ENCODE measurements at places on chromosomes 6 and 20.
A peak's percentile ranks its signal among the peaks of the same experiment; 100 is the strongest.

- DNase-seq, result peak; percentile 50
Observed at GRCh38 chr6:48087448-48087847, 23.5 kb downstream of the PTCHD4 start.

DNA sequence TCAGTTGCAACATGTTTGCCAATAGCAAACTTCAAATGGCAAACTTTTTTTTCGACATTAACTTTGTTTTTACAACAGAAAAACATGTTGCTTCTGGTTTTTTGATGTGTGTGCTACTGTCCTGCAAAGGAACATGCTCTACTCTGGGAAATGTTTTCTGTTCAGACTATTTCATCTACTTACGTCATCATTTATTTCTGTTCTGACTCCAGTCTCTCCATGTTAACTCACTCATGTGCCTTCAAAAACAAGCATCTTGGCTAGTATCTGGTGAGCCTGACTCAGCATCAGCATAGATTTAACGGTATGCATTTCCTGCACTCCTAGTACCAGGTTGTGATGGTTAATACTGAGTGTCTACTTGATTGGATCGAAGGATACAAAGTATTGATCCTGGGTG lies 36.1 kb upstream of the MAP7 start:
- no peak for DNase-seq

- DNase-seq, result peak; percentile 94
Observed at GRCh38 chr20:37990571-37991151, 42.6 kb downstream of the TTI1 start.

DNA sequence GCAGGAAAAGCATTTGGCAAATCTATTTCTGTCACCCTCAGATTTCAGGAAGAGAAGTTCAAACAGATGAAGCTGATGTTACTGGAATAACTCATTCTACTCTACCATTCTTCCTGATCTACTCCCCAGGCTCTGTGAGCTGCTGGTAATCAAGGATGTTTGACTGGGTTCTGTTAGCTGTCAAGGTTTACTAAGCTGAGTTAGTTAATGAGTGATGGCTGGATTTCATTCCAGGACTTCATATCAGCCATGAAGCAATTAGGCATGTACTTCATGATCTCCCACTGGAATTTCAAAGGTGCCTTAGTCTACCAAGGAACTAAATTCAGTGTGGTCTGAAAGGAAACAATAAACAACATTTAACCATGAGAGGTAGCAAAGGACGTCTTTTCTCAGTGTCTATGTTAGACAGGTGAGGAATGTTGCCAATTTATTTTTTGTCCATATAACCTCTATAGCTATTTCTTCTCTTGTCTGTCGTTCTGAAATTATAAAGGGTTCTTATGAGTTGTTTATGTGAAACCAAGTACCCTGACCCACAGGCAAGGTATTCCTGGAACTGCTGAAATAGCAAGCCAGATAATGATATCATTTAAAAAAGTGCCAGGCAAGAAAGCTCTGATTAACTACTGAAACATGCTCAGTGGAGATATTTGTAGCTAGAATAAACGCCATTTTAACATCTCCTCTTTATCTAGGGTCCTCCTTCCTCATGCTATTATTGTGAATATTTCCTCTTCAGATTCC lies 112.9 kb downstream of the BACH2 start:
- no peak for DNase-seq

DNA sequence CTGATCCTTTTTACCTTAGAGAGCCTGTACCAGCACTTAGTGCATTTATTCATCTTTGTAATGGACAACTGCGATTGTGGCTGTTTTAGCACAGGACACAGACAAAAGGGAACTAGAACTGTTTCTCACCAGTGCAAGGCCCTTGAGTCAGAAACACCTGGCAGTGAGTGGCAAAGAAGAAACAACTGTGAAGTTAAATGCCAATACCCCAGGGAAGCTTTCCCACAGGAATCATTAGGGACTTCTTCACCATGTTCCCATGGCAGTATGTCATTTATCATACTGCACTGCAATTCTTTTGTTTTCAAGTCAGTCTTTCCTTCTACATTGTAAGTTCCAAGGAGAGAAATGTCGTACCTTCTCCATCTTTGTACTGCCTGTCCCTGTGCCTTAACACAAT lies 28.6 kb upstream of the CDYL start:
- DNase-seq, result no peak

GRCh38 chr6:3268680-3269079 lies 9.9 kb downstream of the PSMG4 start:
- no peak for DNase-seq

- DNase-seq, result peak; percentile 93
Observed at GRCh38 chr6:142323377-142323776, 21.6 kb downstream of the ADGRG6 start.

DNA sequence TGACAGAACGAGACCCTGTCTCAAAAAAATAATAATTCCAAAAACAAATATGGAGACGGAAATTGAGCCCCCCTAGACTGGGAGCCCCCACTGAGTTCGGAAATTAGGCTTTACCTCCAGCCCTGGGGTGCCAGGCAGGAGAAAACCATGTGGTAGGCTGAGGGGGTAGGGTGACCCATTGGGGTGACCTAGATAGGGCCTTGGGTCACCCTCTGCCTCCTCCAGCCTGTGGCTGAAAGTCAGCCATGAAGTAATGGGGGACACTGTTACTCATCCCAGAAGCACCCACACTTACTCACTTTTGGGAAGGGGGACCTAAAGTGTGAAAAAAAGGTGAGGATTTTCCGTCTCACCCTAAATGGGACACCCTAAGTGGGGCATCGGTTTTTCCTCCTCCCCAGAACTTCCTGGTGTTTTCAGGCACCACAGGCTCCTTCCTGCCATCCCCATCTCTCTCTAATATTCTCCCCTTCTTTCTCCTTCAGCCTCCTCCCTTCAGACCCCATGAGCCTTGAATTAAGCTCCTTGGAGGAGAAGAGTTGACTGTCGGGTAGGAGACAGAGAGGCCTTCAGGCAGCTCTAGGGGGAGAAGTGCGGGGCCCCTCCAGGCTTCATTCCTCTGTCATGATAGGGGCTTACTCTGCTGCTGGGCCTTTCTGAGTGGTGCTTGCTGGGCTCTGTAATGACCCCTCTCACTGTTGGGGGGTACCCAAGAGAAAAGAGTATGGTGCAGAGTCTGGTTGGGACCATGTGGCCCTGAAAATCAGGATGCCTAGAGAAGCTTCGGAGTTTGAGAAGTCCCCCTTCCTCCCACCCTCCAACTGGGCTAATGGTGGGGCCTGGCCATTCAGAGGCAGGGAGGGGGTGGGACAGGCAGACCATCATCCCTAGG lies 2.4 kb downstream of the LTB start:
- no peak for DNase-seq

DNA sequence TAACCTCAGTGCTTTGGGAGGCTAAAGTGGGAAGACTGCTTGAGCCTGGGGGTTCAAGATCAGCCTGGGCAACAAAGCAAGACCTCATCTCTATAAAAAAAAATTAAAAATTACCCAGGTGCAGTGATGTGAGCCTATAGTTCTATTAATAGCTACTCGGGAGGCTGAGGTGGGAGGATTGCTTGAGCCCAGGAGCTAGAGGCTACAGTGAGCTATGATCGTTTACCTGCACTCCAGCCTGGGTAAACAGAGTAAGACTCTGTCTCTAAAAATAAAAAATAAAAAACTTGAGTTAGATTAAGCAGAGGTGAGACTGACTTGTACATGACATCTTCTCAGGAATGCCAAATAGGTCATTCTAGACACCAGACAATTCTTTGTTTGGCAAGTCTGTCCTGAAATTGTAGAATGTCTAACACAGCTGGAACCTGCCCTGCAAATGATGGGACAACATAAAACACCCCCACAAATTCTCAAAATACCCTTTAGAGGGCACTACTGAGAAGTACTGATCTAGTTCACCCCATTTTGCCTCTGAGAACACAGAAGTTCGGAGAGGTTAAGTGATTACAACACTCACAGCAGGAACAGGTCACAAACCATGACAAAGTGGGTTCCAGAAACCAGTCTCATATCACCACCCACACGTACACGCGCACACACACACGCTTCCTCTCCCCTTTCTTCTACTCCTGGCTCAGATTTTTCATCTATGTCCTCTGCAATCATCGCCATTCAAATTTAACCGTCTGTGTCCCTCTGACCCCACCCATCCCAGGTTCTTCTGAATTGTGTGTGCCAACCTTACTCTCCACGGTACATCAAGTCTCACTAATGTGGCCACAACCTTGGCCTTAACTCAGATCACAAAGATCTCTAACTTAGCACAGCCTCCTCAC lies 38.3 kb downstream of the ARHGAP18 start:
- DNase-seq, result no peak

DNA sequence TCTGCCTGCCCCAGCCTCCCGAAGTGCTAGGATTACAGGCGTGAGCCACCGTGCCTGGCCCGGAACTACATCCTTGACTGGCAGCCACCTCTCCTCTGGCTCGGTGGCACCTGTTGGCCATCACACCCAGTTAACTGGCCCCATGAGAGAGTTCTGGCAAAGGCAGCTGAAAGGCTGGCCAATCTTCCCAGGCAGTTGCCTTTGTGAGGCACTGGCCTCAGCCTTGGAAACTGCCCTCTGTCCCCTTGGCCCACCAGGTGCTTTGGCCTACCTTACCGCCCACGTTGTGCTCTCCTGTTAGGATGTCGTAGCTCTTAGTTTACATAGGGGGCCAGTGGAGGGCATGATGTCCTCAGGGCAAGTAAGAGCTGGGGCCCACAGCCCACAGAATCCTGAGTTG lies 9.6 kb upstream of the MANBAL start:
- DNase-seq, result no peak

DNA sequence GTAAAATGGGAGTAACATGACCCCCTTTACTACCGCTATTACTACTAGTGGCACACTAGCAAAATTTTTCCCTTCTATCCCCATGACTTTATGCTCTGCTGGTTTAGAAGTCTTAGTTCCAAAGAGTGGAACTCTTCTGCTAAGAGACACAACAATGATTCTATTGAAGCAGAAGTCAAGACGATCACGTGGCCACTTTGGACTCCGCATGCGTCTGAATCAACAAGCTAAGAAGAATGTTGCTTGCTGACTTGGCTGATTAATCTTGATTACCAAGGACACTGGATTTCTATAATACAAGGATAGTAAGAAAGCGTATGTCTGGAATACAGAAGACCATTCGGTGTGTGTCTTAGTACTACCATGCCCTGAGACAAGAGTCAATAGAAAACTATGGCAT lies 244.7 kb upstream of the BTBD3 start:
- DNase-seq, result no peak

- DNase-seq, result no peak
Observed at GRCh38 chr6:90414352-90414751, 117.7 kb upstream of the BACH2 start.

- DNase-seq, result no peak
Observed at GRCh38 chr6:137497721-137498463, 3.7 kb upstream of the OLIG3 start.

DNA sequence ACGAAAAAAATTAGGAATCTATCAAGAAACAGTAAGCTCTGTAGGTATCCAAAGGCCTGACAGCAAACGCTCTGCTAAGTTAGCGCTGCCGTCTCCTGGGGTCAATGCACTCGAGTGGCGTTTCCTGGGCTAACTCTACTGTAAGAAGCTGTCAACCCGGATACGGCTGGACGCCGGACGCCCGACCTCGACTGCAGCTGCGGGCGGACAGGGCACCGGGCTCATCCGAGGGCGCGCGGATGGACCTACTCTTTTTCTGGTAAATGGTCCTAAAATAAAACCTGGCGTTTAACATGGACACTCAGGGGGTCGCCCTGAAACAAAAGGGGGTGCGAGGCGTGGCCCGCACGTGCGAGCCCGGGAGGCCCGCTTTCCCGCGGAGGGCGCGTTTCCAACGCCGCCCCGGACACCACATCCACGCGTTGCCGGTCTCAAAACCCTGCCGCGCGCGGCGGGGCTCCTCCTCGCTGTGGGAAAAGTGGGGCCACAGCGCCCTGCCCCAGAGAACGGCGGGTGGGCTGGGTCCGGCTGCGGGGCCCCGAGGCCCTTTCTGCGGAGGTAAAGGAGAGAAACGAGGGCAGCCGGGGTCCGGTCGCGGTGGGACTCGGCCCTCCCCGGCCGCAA lies 537 bp downstream of the TCP1 start:
- peak; percentile 41 for DNase-seq

DNA sequence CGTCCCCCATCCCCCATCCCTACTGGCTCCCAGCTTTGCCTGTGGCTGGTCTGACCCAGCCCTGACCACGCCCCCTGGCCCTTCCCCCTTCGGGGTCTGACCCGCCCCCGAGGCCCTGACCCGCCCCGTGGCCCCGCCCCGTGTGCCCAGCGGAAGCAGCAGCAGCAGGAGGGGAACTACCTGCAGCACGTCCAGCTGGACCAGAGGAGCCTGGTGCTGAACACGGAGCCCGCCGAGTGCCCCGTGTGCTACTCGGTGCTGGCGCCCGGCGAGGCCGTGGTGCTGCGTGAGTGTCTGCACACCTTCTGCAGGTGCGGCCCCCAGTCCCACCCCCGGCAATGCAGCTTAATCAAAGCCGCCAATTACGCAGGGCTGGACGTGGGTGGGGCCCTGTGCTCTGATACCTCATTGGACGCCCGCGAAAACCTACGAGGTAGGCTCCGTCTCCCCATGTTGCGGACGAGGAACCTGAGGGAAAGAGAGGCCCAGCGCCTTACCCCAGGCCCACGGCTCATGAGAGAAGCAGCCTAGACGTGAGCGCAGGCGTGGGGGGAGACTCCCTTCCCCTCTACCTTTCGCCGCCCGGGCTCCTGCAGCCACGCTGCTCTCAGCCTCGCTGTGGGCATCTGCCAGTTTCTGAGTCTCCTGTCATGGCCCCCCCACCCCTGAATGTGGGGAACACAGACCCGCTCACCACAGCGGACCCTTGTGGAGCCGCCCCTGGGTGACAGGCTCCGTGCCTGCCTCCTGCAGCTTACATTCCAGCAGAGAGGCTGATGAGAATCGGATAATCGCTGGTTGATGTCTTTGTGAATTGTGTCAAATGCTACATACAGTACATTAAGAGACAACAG lies 12.8 kb downstream of the RBCK1 start:
- peak; percentile 83 for DNase-seq

GRCh38 chr20:23227976-23228375 lies 122.6 kb upstream of the NXT1 start:
- DNase-seq, result peak; percentile 73

GRCh38 chr6:54111341-54112045 lies at the start of gene MLIP:
MLIP (plus strand) TSS chr6:54111443; CDS start chr6:54111480, 37 bp downstream.
- DNase-seq, result no peak

DNA sequence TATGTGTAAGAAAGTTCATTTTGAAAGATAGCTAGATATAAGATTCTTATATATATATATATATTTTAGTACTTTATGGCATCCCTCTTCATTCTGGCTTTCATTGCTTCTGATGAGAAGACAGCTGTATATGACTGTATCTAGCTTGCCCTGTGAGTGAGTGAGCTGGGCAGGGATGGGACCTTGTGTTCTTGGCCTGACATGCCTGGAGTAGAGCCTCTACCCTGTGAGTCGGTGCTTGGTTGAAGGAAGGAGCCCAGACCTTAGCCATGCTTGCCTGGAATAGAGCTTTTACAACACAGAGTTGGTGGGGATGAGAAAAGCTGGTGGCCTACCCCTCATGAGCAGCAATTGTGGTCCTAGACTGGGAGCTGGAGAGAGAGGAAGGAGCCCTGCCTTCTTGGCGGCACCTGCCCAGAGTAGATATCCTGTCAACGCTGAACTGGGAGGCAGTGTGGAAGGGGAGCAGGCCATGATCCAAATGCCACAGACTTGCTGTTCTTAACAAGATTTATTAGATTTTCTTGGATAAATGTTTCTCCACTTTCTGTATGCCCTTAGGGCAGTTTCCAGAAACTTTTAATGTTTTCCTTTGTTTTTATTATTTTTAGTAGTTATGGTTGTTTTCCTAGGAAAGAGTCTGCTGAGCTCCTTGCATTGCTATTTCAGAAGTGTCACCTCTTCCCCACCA lies 31.6 kb downstream of the FIG4 start:
- no peak for DNase-seq

All from HT-29 (cell line).